ENCODE measurements at places on chromosomes 1 and 21. TPM values are rescaled to one million over a fixed set of nuclear protein-coding genes. Genes with fewer than 3 reads are reported as not detected.

DNA sequence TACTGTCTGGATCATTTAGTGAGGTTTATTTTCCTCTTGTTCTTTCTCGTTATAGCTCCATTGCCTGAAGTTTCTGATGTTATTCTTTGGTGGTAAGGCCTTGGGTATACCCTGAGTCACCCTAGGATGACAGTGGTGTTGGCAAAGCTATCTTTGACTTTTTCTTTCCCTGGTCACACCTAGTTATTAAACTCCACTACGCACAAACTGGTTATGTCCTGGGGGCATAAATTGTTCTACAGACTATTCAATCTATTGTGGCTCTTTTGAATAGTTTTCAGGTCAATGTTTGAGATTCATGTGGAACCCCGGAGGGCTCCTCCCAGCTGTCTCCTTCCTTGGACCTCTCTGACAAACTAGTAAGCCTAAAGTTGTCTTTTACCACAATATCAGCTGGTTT lies 157.7 kb downstream of the SLC35F3 start:
- DNase-seq = no peak

- no peak for DNase-seq
Measured at GRCh38 chr1:107954719-107955415, 10.1 kb downstream of the VAV3 start.

DNA sequence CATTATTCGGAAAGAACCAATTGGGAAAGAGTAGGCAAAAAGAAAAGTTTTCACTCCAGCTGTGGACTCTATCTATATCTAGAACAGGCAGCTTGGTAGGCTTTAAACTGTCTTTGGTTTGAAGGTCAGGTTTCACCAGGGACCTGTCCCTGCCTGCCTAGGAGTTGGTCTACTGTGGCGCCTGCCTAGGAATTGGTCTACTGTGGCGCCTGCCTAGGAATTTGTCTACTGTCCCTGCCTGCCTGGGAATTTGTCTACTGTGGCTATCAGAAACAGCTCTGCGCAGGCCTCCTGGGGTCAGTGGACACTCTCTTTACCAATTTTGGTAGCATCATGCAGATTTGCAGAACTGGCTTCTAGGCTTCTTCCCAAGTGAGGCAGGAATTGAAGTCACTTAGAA lies 13.8 kb downstream of the USP25 start:
- no peak for DNase-seq

DNA sequence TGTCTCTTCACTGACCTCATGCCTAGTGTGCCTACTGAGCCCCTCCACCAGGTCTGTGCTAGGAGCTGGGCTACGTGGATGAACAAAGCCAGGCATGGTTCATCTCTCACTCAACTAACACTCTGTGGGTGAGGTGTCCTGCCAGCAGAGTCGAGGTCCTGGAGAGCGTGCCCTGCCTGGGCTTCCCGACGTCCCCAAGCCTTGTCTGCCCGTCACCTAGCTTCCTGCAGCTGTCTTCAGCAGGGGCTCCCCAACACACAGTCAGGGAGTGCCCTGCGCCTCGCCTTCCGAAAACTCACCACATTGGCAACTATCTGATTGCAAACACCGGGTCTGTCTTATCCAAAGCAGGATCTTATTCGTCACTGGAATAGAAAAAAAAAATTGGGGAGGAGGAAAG lies 167.5 kb upstream of the ZC3H12A start:
- DNase-seq = no peak

- no peak for DNase-seq
Measured at GRCh38 chr1:55702064-55702463, 486.9 kb upstream of the USP24 start.

DNA sequence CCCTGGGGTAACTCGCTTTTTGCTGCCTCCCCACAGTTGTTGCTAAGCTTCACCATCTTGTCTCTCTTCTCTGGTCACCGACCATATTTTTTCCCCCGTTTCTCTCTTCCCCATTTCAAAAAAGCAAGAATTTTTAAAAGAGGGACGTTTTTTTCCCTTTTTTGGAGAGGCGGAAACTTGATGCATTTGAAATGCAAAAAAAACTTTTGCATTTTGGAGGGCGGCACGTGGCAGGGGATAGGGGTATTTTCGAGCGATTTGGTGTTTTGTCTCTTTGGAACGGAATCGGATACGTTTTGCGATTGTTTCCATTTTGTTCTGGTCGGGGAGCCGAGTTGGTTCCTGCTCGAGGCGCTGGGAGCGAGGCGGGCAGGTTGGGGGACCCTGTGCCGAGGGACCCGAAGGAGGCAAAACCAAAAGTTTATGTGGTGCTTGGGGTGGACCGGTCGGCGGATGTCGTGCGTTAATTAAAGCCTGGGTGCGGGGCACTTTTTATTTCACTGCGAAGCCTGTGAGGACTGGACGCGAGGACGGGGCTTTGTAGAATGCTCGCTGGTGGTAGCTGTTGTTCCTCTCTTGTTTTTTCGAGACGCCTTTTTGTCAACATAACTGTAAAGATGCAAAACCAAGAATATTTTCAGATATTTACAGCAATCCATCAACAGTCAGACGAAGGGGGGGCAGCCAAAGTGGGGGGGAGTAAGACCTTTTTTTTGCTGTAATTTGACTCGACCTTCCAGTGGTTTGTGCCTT lies 884 bp downstream of the H3-3A start:
- DNase-seq = peak; percentile 63

DNA sequence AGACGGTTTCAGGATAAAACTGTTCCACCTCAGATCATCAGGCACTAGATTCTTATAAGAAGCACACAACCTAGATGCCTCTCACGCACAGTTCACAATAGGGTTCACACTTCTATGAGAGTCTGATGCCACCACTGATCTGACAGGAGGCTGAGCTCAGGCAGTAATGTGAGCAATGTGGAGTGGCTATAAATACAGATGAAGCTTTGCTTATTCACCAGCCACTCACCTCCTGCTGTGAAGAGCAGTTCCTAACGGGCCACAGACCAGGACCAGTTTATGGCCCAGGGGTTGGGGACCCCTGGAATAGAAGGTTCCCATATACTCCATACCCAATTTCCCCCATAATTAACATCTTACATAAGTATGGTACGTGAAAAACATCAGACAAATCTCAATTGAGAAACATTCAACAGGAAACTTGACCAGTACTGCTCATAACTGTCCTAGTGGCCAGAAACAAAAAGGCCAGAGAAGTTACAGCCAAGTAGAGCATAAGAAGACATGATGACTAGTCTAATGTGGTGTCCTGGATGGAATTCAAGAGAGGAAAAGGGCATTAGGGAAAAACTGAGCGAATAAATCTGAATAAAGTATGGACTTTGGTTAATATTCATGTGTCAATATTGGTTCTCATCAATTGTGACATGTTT lies 24.7 kb upstream of the IGSF5 start:
- no peak for DNase-seq

DNA sequence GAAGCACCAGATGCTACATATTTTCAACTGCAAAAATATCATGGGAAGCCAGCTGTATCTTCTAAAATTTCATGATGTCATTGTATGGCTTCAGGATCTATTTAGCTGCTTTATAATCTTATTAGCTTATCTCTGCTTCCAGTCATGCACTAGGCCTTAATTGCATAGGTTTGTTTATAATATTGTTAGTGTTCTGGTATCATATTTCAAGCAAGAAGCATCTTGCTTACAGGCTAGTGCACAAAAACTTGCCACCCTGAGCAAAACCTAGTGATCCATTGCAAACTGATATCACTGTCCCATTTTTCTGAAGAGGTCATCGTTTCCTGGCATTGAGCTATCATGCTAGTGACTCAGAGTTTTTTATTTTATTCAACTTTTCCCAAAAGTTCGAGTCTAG lies 15.7 kb upstream of the NRIP1 start:
- DNase-seq = no peak

DNA sequence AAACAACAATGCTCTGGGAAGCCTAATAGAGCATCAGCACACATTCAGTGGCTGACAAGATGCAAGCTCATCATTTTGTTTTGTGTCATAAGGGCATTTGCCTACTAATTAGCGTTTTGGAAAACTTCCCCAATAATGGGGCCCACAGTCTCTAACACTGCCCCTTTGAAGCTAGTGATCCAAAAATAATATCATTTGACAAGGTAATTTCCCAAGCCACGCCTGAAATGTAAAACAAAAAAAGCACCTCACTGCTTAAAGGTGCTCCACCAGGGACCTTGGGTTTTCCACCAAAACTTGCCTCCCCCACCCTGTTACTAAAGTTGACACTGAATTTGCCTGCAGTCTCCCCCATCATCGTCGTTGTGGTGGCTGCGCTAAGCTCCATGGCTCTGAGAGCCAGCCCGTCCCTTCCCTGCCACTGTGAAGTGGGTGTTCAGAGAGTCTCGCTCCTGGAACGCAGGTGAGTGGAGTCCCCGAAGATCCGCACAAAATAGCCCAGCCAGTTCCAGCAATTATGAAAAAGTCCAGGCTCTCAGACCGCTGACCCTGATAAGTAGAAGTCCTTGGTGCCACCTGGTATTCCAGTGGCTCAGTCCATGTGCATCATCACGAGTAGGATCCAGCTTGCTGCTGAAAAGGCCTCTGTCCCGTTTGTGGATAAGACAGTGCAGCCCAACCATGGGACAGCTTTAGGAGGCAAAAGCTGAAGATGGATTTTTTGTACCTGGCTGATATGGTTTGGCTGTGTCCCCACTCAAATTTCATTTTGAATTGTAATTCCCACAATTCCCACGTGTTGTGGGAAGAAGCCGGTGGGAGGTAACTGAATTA lies 52.2 kb downstream of the RAB3GAP2 start:
- DNase-seq = no peak

DNA sequence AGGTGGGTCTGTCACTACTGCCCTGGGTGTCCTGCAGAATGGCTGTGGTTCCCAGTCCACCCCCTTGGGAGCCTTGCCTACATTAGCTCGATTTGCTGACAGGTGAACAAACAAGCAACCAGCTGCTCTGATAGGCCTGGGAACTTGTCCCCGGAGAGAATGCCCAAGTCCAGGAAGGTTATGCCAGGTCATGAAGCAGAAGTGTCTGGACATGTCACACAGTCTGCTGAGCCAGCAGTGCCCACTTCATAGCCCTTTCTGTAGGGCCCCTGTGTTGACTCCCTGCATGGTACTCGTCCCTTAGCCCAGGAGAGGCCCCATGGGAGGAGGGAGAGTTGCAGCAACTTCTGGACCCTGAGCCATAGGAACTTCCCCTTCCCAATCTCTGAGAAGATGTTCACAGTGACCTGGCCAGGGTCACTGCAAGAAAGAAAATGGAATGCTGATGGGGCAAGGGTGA lies 31.0 kb downstream of the UCK2 start:
- DNase-seq = no peak

- DNase-seq = no peak
Measured at GRCh38 chr1:201405484-201405831, 6.3 kb upstream of the LAD1 start.

DNA sequence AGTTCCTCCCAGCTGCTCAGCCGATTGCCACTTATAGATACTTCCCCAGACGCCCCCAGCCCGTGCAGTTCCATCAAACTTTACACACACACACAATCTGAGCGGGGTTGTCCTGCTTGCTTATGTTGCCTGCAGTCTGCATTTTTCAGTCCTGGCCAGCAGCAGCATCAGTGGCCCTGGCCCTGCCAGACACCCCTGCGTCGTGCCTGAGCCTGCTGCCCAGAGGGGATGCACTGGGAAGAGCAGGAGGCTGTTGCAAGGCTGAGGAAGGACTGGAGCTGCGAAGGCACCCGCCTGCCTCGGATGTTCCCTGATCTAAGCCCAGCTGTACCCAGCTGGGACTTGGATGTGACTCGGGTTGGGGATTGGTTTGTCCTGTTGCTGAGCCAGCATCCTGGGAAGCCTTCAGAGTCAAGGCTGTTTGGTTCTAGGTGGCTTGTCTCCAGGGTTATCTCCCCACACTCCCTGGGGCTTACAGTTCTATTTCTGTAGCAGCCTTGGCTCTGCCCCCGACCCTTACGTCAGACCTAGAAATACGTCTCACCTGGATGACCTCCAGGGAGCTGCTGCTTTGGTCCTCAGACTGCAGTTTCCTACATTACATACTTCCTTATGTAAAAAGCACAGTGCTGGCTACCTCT lies 42.3 kb downstream of the MAN1C1 start:
- peak; percentile 89 for DNase-seq

GRCh38 chr1:160981584-160982411 lies 27.2 kb upstream of the ITLN2 start:
- no peak for DNase-seq

DNA sequence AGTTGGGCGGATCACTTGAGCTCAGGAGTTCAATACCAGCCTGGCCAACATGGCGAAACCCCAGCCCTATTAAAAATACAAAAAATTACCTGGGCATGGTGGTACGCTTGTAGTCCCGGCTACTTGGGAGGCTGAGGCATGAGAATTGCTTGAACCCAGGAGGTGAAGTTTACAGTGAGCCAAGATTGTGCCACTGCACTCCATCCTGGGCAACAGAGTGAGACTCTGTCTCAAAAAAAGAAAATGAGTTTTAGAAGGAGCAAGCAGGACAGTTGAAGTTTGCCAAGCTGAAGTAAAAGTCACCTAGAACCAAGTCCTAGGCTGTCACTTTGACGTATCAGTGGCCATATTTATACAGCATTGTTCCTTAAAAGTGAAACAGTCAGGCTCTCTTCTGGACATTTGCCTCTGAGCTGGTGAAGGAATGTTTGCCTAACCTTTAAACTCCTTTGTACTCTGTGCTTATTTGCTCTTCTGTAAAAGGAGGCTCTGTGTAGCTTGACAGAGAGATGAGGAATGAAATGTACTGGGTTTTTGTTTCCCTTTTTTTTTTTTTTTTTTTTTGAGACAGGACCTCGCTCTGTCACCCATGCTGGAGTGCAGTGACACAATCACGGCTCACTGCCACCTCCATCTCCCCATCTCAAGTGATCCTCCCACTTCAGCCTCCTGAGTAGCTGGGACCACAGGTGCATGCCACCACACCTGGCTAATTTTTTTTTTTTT lies 2.8 kb downstream of the RAB4A start:
- no peak for DNase-seq

GRCh38 chr1:211198111-211198510 lies 61.1 kb upstream of the RCOR3 start:
- DNase-seq = no peak

- peak; percentile 63 for DNase-seq
Measured at GRCh38 chr1:175537571-175537970, 205.8 kb downstream of the TNR start.

Gene DCST1
- not detected for total RNA-seq

Gene MATN1
- not detected for total RNA-seq

Gene AADACL3
- total RNA-seq = not detected

Gene L1TD1
- total RNA-seq = not detected

Gene SH2D2A
- total RNA-seq = 1.8 TPM

Gene OPTC
- total RNA-seq = not detected

Gene KIRREL1
- total RNA-seq = 31.1 TPM

Gene UQCRHL
- total RNA-seq = 6.0 TPM

Gene CDA
- total RNA-seq = not detected
